ENCODE measurements at places on chromosomes 3 and 15.

GRCh38 chr15:84699538-84700191, 16.3 kb downstream of the SEC11A start:
- no peak for DNase-seq

GRCh38 chr15:67105065-67105951, 39.9 kb downstream of the SMAD3 start:
- DNase-seq, result no peak

GRCh38 chr15:25682340-25682739, 180.8 kb downstream of the ATP10A start:
- DNase-seq, result no peak

GRCh38 chr3:46651084-46651483, 38.8 kb downstream of the FAM240A start:
- DNase-seq, result no peak

GRCh38 chr3:143952569-143953072, 19.0 kb upstream of the DIPK2A start:
- no peak for DNase-seq

DNA sequence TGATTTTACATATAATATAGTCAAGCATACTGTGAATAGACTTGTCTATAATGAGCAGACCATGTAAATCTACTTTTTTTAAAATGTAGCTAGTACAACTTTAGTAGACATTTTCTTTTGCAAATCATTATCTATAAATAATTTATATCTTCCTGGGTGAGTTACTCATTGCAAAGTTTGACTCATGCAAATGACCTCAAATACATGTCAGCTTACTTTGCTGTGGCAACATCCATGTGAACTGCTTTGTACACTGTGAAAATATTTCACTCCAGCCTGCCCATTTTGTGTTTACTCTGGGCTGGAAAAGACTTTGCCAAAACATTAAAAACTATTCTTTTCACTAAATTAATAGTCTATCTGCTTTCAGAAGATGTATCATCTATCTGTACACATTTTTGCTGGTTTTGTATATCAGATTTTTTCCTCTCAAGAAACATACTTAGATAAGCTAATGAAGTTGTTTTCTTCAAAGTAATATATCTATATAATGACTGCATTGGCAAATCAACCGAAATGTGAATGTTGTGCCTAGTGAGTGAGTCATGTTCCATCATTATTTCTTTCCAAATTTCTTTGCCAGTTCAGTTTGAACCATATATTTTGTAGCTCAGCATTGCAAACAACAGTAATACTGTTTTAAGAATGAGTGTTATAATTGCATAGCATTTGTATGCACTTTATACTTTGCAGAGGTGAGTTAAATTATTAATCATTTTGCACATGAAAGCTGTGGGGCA, 26.5 kb downstream of the IGSF10 start:
- DNase-seq, result no peak
